ENCODE measurements at places on chromosomes 3 and 15.

DNA sequence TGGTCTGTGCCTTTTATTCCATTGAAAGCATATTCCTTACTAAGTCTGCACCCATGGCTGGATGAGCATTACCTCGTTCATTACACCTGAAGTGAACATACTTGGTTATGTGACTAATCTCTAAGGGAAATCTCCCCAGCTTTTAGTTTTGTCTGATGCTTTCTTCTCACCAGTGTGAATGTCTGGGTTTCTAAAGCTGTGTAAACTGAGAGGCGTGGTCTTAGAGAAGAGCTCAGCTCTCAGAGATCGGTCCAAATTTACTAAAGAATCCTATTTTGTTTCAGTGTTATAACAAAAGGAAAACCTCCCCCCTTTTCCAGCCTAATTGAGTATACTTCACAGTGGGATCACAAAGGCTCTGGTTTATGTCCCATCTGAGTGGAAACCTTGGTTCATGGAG, 352.3 kb downstream of the PTPRG start:
- DNase-seq = no peak

GRCh38 chr3:126376444-126376843, 18.3 kb upstream of the CFAP100 start:
- no peak for DNase-seq

- DNase-seq = no peak
These were observed 21.9 kb upstream of the EHD4 start for GRCh38 chr15:41994171-41994650.

DNA sequence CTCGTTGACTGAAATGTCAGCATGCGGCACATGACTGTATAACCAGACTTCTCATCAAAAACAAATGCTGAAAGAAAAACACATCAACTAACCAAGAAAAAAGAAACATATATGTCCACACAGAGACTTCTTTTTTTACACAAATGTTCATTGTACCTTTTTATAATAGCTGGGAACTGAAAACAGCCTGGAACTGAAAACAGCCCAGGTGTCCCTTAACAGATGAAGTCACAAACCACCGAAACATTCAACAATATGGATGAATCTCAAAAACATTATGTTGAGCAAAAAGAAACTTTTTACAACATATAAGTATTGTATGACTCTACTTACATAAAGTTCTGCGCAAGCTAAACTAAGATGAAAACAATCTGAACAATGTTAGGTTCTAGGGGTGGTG, 20.6 kb downstream of the UBE3A start:
- no peak for DNase-seq

- DNase-seq = no peak
These were observed 3.8 kb upstream of the ZNF280D start for GRCh38 chr15:56736881-56737707.

DNA sequence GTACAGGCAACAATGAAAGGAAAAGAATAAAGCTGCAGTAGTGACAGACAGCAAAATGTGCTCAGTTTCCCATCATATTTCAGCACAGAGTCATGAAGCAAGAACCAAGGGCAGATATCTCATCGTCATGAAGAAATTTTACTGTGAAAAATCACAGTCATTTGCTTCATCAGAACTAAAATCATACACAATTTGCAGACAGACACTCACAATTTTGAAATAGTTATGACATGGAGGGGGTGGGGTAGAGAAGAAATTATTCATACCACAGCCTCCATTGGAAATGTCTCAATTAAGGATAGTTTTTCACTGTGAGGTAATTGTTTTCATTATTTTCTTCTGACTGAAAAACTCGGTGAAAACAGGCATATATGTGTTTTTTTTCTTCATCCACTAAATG, 78.8 kb upstream of the CNTN3 start:
- DNase-seq = no peak

DNA sequence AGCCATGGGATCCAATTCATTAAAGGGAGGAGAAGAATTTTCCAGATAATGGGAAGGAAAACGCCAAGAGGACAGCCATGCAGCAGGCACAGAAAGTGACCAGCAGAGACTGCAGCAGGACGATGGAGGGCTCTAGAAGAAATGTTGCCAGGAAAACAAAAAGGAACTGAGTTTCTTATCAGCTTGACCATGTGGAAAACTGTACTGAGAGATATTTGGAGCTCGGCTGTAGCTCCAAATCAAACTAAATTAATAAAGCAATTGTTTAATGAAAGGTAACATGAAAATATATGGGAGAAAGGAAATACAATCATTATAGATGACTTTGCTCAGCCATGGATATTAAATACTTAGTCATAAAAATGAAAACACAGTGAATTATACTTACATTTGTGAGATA, 63.7 kb downstream of the SSR3 start:
- DNase-seq = no peak

DNA sequence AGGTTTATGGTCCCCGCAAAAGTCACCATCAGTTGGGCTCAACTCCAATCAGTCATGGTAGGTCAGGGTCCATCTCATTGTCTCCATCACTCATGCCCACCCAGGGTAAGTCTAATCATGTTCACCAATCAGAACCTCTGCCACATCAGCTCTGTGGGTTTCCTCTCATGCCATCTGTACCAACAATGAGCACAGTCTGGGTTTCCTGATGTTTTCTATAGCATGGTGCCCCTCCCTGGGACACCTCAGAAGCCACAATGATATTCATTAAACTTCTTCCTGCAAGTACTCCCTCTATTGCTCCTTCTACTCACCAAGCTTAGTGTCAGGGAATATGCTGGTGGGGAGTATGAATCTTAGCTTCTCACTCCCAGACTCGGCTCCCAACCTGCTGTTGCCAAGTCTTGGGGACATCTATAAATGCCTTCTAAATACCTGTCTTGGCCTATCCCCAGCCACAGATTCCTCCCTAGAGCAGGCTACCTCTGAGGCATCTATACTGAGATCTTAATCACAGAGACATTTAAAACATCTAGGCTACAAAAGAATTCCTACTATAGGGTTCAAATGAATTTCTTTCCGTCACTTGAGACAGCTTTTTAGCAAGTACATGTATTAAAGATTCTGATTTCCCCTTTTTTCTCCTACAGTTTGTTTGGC, 5.0 kb upstream of the CCR2 start:
- DNase-seq = no peak

DNA sequence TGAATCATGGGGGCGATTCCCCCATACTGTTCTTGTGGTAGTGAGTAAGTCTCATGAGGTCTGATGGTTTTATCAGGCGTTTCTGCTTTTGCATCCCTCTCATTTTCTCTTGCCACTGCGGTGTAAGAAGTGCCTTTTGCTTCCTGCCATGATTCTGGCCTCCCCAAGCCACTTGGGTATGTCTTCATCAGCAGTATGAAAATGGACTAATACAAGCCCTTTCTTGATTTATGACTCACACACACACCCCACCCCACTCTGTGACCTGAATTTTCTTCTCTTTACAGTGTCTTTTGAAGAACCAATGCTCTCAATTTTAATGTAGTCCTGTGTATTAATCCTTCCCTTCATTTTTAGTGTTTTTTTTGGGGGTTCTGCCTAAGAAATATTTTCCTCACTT, 244.8 kb downstream of the PLCL2 start:
- DNase-seq = no peak

DNA sequence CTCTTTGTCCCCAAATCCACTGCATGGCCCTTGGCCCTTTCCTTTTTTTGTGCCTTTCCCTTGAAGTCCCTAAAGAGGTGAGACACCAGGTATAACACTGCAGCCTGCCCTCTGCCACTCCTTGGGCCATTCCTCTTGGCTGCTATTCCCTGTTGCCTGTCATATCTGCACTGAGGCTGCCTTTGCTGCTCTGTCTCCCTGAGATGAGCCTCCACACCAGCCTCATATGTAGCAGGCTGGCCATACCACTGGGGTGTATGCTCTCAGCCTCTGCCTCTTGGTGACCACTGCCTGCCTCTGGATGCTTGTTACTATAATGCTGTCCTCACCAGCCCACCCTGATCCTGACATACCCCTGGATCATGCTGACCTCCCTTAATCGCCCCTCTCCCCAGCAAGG, 252.0 kb downstream of the CLSTN2 start:
- no peak for DNase-seq

DNA sequence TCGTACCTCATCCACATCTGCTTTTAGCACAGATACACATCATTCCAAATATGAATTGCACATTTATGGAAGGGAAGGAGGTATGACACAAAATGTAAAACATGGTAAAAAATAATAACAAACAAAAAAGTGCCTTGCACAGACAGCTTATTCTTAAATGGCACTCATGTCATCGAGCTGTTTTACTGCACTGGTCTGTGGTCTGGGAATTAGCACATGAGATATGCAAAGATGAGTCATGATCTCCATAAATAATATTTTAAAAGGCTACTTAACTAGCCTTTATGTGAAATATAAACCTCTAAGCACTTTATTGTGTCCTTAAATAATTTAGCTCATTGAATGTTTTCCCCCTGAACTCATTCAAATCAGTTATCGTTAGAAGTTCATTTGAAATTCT, 142.2 kb upstream of the ZNF385D start:
- no peak for DNase-seq

DNA sequence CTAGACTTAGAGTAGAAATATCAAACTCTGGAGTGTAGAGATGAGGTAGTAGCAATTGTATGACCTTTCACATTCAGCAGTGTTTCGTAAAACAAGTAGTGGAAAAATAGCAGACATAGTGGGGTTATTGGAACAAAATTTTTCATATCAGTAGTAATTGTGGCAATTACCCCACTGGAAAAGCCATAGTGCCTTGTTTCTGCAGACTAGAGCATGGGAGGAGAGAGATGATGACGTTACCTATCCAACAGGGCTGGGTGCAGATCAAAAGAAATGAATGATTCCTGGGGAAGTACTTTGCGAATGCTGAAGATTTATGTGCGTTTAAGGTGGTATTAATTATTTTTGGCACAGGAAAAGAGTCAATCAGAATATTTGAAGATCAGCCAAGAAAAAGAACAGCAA, 147.0 kb upstream of the LRRFIP2 start:
- DNase-seq = no peak

DNA sequence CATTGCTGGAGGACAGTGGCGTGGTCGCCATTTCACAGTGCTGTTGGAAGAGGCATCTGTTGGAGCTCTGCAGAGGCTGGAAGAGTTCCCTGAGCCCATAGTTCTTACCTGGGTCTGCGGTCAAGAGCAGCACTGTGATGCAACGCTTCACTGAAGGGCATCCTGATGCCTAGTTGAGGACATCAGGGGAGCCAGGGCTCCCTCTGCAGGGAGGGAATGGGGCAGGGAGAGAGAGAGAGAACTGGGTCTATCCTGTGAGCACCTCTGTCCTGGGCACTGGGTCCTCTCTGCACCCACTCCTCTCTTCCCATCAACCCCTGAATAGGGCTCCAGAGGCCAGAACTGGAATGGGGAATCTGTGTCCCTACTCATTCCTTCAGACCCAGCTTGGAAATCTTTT, 23.9 kb upstream of the MOBP start:
- DNase-seq = no peak

DNA sequence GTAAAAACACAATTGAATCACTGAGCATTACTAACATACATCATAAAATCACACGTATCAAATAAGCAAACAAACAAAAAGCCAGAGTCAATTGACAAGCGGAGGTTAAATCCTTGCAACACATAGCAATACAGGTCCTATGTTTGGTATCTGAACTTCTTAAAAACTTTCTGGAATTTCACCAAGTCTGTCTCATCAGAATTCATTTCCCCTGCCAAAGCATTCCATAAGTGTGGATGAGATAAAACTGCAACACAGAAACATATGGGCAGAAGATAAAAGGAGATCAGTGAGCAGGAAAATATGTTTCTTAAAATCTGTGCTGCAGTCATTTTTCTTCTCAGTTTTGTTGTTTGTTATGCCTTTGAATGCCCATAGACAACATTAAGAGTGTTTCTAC, 1155.5 kb downstream of the TBL1XR1 start:
- no peak for DNase-seq

GRCh38 chr3:117887901-117888300, 1146.7 kb downstream of the IGSF11 start:
- no peak for DNase-seq

DNA sequence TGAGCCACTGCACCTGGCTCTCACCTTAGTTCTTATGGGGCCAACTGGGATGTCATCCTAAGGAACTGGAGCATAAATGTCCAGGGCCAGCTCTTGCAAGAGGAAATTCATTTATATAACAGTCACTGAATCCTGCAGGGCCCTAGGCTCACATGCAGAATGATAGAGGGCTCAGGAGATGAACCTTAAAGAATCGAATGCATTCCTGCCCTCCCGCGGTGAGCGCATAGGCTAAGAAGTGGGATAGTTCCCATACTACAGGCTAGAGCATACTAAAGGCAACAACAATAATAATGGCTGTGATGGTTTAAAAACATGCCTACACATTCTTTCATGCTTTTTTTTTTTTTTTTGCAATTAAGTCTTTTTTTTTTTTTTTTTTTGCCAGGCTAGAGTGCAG, 17.1 kb upstream of the CSRNP1 start:
- no peak for DNase-seq

DNA sequence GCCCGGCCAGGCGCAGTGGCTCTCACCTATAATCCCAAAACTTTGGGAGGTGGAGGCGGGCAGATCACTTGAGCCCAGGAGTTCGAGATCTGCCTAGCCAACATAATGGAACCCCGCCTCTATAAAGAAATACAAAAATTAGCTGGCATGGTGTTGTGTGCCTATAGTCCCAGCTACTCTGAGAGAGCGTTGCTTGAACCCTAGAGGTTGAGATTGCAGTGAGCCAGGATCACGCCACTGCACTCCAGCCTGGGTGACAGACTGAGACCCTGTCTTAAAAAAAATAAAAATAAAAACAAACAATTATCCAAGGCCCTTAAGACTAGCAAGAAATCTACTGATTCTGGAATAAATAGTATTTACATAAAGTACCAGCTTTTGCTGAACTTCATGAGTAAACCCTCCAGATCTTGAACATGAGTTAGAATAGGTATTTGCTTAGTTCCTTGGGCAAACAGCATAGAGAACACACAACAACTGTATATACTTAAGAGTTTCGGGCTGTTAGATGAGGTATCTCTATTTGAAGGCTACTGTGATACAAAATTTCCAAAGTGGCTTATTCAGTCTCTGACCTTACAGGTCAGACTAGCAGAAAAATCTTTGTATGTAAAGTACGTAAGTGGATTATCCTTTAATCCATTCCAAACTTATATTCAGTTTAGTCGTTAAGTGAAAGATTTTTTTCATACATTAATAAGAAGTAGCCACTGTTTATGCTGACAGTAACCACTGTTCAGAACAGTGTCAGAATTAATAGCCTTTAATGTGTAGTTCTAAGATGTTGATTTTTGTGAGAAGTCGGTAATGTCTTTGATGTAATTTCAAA, 171.1 kb upstream of the CGNL1 start:
- no peak for DNase-seq

DNA sequence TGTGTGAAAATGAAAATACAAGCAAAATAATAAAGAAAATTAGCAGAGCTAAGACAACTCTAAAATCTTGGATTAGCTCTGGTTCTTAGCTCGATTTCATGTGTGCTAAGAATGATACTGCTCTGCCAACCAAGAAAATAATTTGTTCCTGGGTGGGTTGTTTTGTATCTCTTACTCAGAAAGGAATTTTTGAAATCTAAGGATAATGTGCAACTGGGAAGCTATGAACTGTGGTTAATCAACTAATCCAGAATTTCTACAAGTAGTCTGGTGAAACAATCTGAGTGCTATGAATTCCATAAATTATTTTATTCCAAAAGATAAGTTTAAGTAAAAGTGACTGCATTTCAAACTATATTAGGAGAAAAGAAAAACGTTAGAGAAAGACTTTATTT, 92.0 kb downstream of the TFDP2 start:
- no peak for DNase-seq

GRCh38 chr3:28853830-28854229, 427.0 kb upstream of the RBMS3 start:
- DNase-seq = no peak

GRCh38 chr3:185188816-185189215, 36.0 kb upstream of the C3orf70 start:
- DNase-seq = no peak

Data from esophagus squamous epithelium (tissue), 5 donors.